ENCODE measurements at places on chromosomes 7 and 10. TPM values are rescaled to one million over a fixed set of nuclear protein-coding genes. Genes with fewer than 3 reads are reported as not detected.
A peak's percentile ranks its signal among the peaks of the same experiment; 100 is the strongest.

DNA sequence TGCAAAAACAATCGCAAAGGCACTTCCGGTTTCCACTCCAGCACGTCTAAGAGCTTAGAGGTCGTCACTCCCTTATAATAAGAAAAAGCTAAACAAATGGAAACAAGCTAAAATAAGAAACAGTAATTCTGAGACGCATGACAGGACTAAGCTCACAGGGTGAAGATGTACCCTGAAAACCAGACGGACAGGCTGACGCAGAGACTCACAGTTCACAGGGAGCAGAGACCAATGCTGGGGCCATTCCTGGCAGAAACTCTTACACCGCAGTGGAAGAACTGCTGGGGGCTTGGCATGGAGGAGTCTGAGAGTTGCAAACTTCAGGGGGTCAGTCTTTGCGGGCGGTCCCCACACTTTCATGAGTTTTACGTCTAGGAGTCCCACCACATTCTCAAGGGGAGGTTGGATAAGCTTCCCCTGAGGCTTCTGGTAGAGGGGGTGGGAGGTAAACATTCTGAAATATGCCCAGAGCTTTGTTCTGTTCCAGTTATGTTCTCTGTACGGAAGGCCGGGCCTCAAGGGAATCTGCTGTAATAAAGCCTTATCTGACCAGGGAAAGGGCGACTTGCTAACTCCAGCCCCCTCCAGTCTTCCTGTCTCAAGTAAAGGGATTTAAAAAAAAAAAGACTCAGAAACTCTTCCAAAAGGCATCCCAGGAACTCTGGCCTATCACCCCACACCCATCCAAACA lies 47.8 kb downstream of the BRI3 start:
- H3K27ac ChIP-seq: no peak overlapping the region
- H3K4me1 ChIP-seq: no peaks in the 10 kb centered on the region
- H3K27me3 ChIP-seq: 0 out of 2 replicates have a peak, but pooled peaks cover 2% of the 10 kb centered on the region

Gene GLI3
- total RNA-seq: 0.07 TPM

Gene SGCE
- total RNA-seq: 39.8 TPM

Gene PHYHIPL
- not detected for total RNA-seq

Gene TRIM56
- total RNA-seq: 8.1 TPM

- H3K36me3 ChIP-seq: no peaks in the 10 kb centered on the region
- no peaks in the 10 kb centered on the region for H3K27me3 ChIP-seq
- no peak overlapping the region for H3K27ac ChIP-seq
- DNase-seq: no peak
Measured at GRCh38 chr7:30252885-30253795, 31.3 kb upstream of the ZNRF2 start.

GRCh38 chr10:110512461-110513187 lies 14.9 kb downstream of the DUSP5 start:
- no peak for DNase-seq
- no peak overlapping the region for H3K4me3 ChIP-seq
- H3K4me1 ChIP-seq: peaks cover 4% of the 10 kb centered on the region

Gene SLC13A1
- not detected for total RNA-seq

- H3K4me3 ChIP-seq: no peak overlapping the region
- H3K4me1 ChIP-seq: peaks cover 20% of the 10 kb centered on the region
- DNase-seq: no peak
- peaks cover 22% of the 10 kb centered on the region for H3K36me3 ChIP-seq
- H3K27ac ChIP-seq: no peak overlapping the region
Measured at GRCh38 chr10:5719546-5719945, 34.9 kb downstream of the TASOR2 start.

Gene FAM25A
- total RNA-seq: not detected

DNA sequence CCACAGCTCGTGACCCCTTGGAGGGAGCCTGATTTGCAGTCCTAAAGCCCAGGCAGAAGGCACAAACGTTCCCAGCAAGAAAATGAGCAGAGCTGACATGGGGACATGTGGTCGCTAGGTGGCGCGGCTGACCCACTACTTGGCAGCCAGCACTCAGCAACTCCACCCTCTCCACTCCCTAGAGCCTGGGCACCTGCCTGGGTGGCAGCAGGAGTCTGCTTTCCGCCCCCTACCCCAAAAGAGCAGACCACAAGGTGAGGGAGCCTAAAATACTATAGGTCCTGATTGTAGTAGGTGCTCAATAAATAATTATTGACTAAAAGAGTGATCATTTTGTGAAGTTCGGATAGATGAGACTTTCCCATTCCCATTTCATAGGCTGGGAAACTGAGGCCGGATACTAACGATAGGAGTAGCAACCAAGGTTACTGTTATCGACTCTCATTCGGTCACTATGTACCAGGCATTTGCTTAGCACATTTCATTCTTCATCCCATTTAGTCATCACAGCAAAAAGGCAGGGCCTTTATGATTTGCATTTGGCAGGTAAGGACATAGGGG lies 57.4 kb downstream of the NEUROG3 start:
- no peaks in the 10 kb centered on the region for H3K27me3 ChIP-seq
- H3K4me1 ChIP-seq: no peaks in the 10 kb centered on the region
- no peaks in the 10 kb centered on the region for H3K36me3 ChIP-seq
- H3K27ac ChIP-seq: no peak overlapping the region
- DNase-seq: peak; percentile 88
- no peak overlapping the region for H3K4me3 ChIP-seq

Gene TLX1
- total RNA-seq: not detected

Data from Karpas-422 (cell line).